ENCODE measurements at places on chromosomes 11 and 22.

- DNase-seq = peak; percentile 79
These were observed 35.8 kb upstream of the FCHSD2 start for GRCh38 chr11:73177778-73178539.

- no peak for DNase-seq
These were observed 1.3 kb downstream of the PPP1CA start for GRCh38 chr11:67400251-67400941.

GRCh38 chr22:19574247-19574646 lies 50.0 kb upstream of the CLDN5 start:
- DNase-seq = no peak

DNA sequence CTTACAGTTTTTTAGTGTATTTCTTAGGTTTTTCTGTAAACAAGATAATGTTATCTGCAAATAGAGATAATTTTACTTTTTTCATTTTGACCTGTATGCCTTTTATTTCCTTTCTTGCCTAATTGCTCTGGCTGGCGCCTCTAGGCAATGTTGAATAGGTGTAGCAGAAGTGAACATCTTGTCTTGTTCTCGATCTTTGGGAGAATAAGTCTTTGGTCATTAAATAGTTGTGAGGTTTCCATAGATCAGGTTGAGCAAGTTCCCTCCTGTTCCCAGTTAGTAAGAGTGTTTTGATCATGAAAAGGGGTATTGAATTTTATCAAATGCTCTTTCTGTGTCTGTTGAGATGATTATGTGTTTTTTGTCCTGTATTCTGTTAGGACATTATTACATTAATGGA lies 24.0 kb downstream of the PIH1D2 start:
- no peak for DNase-seq

GRCh38 chr11:64568041-64568571 lies 22.9 kb upstream of the SLC22A12 start:
- no peak for DNase-seq

- no peak for DNase-seq
These were observed 63.0 kb downstream of the RPL27A start for GRCh38 chr11:8745431-8746253.

- DNase-seq = no peak
These were observed 514 bp upstream of the AMBRA1 start for GRCh38 chr11:46594374-46594700.

DNA sequence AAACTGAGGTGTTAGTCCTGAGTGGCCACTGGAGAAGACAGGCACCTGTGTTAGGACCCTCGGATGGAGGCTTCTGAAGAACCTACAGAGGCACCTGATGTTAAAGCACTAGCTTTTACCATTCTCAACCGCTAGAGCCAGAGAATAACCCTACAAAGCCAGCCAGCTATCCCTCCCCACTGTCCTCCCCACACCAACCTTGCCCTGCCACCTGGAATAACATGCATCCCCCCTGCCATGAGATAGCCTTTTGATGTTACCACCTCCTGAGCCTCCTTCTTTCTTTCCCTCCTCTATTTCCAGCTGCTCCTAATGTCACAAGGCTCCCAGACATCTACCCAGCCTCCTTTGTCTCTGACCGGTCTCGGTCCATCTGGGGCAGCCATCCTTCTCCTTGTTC lies 28.1 kb downstream of the COMMD9 start:
- DNase-seq = no peak

DNA sequence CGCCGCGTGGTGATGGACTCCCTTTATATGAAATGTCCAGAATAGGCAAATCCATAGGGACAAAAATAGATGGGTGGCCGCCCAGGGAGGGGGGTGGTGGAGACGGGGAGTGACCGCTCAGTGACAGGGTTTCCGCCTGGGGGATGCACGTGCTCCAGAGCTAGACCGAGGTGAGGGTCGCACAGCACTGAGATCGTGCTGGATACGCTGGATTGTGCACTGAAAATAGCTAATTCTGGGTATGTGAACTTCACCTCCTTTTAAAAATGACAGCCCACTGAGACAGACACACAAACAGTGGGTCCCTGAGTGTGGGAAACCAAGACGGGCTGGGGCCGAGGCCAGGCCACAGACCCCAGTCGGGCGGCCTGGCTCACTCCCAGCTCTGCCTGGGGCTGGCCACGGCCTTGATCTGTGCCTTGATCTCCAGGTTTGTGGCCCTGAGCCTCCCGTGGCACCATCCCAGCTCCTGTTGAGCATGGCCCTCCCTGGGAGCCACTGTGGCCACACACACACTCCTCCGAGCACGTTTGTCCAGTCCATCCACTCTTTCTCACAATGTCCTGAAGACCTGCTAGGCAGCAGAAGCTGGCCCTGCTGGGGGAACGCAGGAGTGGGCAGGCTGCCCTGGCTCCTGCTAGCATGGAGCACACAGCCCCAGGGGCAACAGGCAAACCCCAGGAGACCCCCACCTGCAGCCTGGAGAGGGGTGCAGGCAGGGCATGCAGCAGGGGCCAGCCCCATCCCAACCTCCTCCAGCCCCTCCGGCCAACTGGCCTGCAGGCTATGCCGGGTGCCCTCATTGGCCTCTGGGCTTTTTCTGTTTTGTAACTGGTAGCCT lies 41.0 kb upstream of the TH start:
- no peak for DNase-seq

DNA sequence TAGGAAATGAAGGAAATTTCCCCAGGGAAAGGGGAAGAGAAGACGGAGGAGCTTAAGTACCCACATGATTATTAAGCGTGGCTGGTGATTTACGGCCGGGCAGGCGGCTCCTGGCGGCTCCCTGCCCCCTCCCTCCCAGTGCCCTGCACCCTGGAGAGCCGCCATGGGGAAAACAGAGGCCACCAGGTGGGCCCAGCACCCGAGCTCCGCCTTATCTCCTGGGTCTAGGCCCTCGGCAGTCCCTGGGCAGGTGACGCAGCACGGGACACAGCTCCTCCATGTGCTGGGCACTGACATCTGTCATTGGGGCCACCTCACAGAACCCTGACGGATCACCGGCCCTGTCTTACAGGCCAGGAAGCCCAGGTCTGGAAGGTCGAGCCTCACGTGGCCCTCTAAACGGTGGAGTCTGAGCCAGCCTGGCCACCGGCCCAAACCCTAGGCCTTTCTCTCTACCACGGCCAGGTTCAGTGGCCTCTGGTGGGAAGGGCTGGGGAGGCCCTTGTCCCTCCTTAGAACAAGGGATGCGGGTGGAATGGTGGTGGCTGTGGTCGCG lies 60.2 kb upstream of the PPARA start:
- DNase-seq = no peak

GRCh38 chr22:41910050-41911000 lies 4.5 kb downstream of the SHISA8 start:
- DNase-seq = peak; percentile 27

DNA sequence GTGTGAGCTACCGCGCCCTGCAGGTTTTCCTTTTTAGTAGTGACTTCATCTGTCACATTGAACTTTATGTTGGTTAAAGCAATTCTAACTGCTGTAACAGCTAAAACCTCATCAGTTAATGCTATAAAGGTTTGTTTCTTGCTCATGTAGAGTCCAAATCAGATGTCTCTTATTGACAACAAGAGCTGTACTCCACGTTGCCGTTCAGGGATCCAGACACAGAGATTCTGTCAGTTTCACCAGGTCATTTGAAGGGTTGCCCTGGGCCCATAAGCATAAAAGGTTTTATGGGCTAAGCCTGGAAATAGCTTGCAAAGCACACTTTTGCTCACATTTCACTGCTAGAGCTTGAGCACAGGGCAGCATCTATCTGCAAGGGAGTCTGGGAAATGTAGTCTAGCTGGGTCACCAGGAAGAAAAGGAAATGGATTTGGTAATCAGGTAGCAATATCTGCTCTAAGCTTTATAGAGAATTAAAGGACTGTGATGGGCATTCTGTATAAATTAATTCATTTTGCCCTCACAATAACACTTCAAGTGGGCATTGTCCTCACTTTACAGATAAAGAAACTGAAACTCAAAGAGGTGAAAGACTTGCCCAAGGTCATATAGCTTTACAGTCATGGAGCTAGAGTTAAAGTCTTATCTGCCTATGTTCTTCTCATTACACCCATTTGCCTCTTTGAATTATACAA lies 25.2 kb upstream of the PTPRJ start:
- DNase-seq = no peak

GRCh38 chr11:43786016-43786415 lies 94.6 kb upstream of the ALKBH3 start:
- no peak for DNase-seq

DNA sequence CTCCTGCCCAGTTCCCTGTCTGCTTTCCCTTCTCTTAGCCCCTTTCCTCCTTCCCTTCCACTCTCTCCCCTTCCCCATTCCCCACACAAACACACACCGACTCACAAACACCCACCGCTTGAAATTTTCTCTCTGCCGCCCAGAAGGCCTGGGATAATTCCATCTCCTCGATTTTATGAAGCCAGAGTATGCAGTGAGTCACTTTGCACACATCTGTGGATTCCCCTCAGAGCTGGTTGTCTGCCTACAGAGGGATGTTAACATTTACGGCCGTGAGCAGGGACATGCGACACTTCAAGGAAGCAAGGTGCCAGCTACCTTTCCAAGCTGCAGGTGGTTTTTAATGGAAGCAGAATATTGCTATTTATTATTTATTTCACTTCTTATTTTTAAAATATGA lies 332.0 kb downstream of the TENM4 start:
- no peak for DNase-seq

DNA sequence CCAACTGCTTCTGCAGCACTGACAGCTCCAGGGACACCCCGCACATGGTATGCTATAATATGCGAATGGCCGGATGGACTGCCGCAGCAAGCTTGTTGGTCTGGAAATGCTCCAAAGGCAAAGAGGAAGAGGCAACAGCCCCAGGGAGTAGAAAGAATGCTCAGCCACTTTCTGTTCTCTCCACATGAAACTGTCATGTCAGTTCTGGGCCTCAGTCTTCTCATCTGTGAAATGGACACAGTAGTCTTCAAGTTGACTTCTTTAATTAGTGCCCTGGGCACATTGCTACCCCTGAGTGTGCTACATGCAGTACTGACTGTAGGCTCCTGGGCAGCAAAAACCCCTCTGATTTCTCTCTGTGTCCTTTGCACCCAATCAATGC lies 19.9 kb downstream of the IL10RA start:
- DNase-seq = no peak

GRCh38 chr22:33728847-33729246 lies 191.4 kb downstream of the LARGE1 start:
- DNase-seq = no peak

DNA sequence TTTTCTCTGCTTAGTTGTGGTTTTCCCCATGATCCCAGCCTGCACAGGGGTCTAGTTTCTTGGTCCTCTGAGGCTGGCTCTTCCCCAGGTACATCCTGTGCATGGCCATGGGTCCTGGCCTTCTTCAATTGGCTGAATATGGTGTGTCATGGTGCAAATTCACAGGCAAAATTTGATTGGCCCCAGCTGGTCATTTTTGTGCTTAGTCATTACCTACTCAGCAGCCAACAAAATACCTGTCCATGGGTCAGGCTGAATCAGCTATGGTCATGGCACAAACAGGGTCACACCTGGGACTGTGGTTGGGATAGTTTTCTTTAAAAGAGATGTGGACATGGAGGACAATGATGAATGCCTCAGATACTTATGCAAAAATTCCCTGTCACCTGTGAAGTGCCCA lies 85.7 kb downstream of the CSNK2A3 start:
- DNase-seq = no peak

DNA sequence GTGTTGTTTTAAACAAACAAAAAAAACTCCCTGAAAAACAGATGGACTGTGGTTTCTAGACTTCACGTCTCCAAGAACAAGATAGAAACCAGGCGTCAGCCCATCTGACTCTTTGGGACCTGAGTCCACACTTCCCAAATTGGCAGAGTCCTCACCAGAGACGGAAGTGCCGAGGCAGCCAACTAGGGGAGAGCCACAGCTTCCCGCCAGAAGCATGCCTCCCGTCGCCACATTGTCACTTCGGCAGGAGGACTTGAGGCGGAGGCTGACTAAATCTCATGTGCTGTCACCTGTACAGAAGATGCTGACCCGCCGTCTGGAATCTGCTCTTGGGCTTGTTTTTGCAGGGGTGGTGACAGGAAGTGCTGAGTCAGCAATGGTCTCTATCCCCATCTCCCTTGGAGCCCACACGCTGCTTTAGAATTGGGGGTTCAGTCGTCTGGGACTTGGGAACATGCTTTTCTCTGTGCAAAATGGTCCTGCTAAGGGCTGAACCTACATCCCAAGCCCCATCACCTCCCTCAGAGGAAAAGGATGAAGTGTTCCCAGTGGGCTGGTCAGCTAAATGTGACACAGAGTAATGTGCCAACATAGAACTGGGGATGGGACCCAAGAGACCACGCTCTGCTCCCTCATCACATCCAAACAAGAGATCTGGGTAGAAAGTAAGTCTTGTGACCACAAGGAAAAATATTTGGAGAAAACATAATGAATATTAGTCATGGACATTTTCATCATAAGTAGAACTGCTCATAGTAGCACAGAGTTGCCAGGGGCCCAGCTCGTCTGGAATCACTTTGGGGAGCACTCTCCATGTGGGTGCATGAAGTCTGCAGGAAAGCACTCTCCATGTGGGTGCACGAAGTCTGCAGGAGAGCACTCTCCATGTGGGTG lies 152.9 kb downstream of the SNX19 start:
- no peak for DNase-seq

DNA sequence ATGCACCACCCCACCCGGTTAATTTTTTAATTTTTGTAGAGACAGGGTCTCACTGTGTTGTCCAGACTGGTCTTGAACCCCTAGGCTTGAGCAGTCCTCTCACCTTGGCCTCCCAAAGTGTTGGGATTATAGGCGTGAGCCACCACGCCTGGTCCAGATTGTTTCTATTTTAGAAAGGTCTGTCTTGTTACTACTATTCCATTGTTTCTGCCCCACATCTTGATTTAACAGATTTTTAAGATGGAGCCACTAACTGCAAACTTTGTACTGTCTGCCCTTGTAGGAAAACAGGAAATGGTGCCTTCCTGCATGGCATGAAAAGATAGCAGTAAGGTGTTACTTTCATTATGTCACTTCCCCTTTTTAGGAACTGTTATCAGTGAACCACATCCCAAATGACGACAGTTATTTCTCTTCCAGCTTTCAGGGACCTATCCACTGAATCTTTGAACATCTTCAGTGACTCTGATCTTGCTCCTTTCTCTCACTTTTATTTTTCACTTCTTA lies 23.2 kb downstream of the TAF1D start:
- DNase-seq = peak; percentile 44

DNA sequence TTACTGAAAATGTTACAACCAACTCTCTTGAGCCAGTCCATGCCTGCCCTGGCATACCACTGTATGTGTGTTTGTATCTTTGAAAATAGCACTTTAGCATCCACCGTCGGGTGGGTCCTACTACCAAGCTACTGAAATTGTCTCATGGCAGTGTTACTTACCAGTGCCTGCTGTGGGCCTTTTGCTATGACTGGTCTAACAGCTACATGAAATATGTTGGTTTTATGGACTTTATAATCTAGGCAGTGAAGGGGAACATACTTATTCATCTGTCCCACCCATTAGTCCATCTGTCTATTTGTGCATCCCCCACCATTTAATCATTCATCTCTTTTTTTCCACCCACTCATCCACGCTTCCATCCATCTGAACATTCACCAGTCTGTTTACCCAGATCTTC lies 106.0 kb downstream of the NAV2 start:
- DNase-seq = no peak

- no peak for DNase-seq
These were observed 137.1 kb upstream of the NARS2 start for GRCh38 chr11:78711735-78712134.

- no peak for DNase-seq
These were observed 198.2 kb upstream of the POU2AF2 start for GRCh38 chr11:111047374-111047773.

- DNase-seq = no peak
These were observed 55.7 kb upstream of the SORL1-AS1 start for GRCh38 chr11:121508449-121508848.

GRCh38 chr22:48492366-48493320 lies 1335.0 kb downstream of the BRD1 start:
- DNase-seq = peak; percentile 19

Data from CD4-positive, alpha-beta T cell treated with Interleukin-1 beta for 1 hour (primary cell).